ENCODE measurements at places on chromosomes 12 and 14.
A peak's percentile ranks its signal among the peaks of the same experiment; 100 is the strongest.

DNA sequence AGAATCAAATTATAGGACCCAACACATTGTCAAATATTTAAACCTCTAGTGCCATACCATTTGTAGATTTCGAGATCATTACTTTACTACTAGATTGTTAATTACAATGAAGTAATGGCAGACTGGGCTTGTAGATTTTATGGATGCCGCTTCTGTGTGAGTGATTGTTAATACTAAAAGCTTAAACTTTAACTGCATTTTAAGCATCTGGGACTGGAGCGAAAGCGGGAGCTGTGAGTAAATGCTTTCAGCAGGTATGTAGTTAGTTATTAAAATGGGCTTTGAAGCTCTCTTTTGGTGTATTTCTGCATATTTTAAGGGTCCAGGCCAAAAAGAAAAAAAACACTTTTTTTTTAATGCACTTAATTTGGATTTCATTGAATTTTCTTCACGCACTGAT is 519.3 kb downstream of the MED13L start:
- H3K36me3 ChIP-seq, result no peaks in the 10 kb centered on the region
- H3K4me3 ChIP-seq, result no peak overlapping the region
- no peaks in the 10 kb centered on the region for H3K27me3 ChIP-seq
- H3K4me1 ChIP-seq, result no peaks in the 10 kb centered on the region

GRCh38 chr14:106564058-106564643 is 1037.8 kb downstream of the TMEM121 start:
- no peak overlapping the region for H3K4me3 ChIP-seq
- DNase-seq, result peak; percentile 63
- H3K27me3 ChIP-seq, result no peaks in the 10 kb centered on the region
- no peak overlapping the region for H3K27ac ChIP-seq

DNA sequence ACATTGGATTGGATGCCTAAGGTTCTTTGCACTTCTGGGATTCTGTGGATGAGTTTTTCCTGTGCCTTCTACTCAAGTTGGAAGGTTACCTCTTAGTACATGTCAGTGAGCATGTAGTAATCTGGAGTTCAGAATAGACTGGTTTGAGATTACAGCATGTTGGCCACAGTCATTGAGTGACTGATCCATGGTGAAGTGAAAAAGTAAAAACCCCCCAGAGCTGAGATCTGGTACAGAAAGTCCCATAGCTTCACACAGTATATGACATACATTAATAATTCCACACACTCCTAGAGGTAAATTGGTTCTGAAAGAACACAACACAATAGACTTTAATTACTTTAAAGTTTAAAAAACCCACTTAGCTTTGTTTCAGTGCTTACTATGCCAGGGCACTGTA is 11.9 kb upstream of the CCND2 start:
- no peak overlapping the region for H3K4me3 ChIP-seq
- H3K27me3 ChIP-seq, result peaks cover 21% of the 10 kb centered on the region
- no peaks in the 10 kb centered on the region for H3K4me1 ChIP-seq
- H3K27ac ChIP-seq, result no peak overlapping the region
- DNase-seq, result no peak

- H3K4me1 ChIP-seq, result no peaks in the 10 kb centered on the region
- no peak overlapping the region for H3K4me3 ChIP-seq
- H3K27ac ChIP-seq, result no peak overlapping the region
- H3K27me3 ChIP-seq, result no peaks in the 10 kb centered on the region
- DNase-seq, result no peak
These were observed 97.8 kb downstream of the EPS8 start for GRCh38 chr12:15691388-15691787.

DNA sequence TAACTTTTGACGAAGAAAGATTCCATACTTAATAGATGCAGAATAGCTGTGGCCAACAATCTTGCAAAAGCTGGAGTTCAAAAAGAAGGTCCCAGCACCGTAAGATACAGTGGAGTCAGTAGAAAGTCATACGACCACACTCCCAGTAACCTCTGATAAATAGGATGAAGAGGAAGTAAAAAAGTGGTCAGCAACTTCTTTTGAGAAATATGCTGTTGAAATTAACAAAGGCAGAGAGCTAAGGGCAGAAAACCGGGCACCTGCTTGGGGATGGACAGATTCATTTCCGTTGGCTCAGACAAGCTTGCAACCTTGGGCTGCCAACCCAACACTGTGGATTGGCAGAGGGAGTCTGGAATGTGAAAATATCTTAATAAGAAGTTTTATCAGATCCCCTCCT is 40.0 kb downstream of the BTG1 start:
- no peaks in the 10 kb centered on the region for H3K27me3 ChIP-seq
- H3K4me1 ChIP-seq, result no peaks in the 10 kb centered on the region
- no peak overlapping the region for H3K27ac ChIP-seq
- no peak overlapping the region for H3K4me3 ChIP-seq
- H3K36me3 ChIP-seq, result no peaks in the 10 kb centered on the region

- no peak overlapping the region for H3K27ac ChIP-seq
- DNase-seq, result no peak
- H3K36me3 ChIP-seq, result no peaks in the 10 kb centered on the region
- H3K4me3 ChIP-seq, result no peak overlapping the region
These were observed 3.5 kb downstream of the GLT1D1 start for GRCh38 chr12:128856791-128857078.

- no peaks in the 10 kb centered on the region for H3K4me1 ChIP-seq
- H3K27ac ChIP-seq, result no peak overlapping the region
- no peak for DNase-seq
- H3K27me3 ChIP-seq, result no peaks in the 10 kb centered on the region
These were observed 25.2 kb downstream of the RASSF3 start for GRCh38 chr12:64635356-64635998.

DNA sequence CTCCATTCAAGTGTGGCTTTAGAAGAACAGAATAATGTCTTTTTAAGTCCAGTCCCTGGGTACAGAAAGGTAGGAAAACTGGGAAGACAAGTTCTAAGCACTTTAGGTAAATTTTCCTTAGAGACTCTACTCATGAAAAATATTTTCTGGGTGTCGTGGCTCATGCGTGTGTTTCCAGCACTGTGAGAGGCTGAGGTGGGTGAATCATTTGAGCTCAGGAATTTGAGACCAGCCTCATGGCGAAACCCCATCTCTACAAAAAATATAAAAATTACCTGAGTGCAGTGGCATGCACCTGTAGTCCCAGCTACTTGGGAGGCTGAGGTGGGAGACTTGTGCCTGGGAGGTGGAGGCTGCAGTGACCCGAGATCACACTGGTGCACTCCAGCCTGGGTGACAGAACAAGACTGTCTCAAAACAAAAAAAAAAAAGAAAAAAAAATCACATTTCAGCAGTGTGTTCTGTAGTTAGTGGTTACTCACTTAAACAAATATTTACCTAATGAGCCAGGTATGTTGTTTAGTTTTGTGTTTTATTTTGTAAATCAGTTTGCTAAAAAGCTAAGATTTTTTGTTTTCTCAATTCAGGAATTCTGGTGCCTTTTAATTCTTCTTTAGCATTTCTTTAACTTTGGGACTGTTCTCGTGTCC is 52.3 kb upstream of the RD3L start:
- H3K4me3 ChIP-seq, result no peak overlapping the region
- H3K4me1 ChIP-seq, result no peaks in the 10 kb centered on the region
- no peaks in the 10 kb centered on the region for H3K27me3 ChIP-seq
- H3K36me3 ChIP-seq, result no peaks in the 10 kb centered on the region
- no peak overlapping the region for H3K27ac ChIP-seq
- DNase-seq, result no peak

- H3K27me3 ChIP-seq, result no peaks in the 10 kb centered on the region
- DNase-seq, result no peak
- H3K27ac ChIP-seq, result no peak overlapping the region
- H3K4me1 ChIP-seq, result no peaks in the 10 kb centered on the region
- no peak overlapping the region for H3K4me3 ChIP-seq
These were observed 59.6 kb downstream of the PRKCH start for GRCh38 chr14:61380984-61381383.

- H3K27me3 ChIP-seq, result no peaks in the 10 kb centered on the region
- no peak overlapping the region for H3K4me3 ChIP-seq
- no peaks in the 10 kb centered on the region for H3K36me3 ChIP-seq
- H3K27ac ChIP-seq, result no peak overlapping the region
- H3K4me1 ChIP-seq, result no peaks in the 10 kb centered on the region
- no peak for DNase-seq
These were observed 12.4 kb downstream of the EIF2B1 start for GRCh38 chr12:123621101-123621500.

DNA sequence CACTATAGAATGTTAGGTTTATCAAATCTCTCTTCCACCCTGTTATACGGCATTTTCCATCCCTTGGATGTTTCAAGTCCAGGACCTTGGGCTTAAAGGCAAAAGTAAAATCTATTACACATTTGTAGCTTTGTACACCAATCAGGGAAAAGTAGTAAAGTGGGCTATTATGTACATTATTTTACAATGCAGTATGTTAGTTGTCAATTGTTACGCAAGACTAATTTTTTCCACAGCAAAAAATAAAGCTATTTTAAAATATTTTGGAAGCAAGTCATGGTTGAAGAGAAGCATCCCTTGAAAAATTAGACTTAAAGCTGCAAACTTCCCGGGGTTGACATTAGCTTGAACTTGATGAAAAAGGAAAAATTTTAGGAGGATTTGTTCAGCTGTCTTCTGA is 476.2 kb downstream of the DIO2 start:
- no peak for DNase-seq
- H3K36me3 ChIP-seq, result no peaks in the 10 kb centered on the region
- 0 out of 2 replicates have a peak, but pooled peaks cover 4% of the 10 kb centered on the region for H3K4me1 ChIP-seq
- no peak overlapping the region for H3K27ac ChIP-seq
- no peaks in the 10 kb centered on the region for H3K27me3 ChIP-seq
- H3K4me3 ChIP-seq, result no peak overlapping the region

GRCh38 chr14:70753518-70753953 is 55.8 kb downstream of the MAP3K9 start:
- no peak overlapping the region for H3K27ac ChIP-seq
- H3K27me3 ChIP-seq, result no peaks in the 10 kb centered on the region
- no peaks in the 10 kb centered on the region for H3K4me1 ChIP-seq
- DNase-seq, result no peak
- no peaks in the 10 kb centered on the region for H3K36me3 ChIP-seq

DNA sequence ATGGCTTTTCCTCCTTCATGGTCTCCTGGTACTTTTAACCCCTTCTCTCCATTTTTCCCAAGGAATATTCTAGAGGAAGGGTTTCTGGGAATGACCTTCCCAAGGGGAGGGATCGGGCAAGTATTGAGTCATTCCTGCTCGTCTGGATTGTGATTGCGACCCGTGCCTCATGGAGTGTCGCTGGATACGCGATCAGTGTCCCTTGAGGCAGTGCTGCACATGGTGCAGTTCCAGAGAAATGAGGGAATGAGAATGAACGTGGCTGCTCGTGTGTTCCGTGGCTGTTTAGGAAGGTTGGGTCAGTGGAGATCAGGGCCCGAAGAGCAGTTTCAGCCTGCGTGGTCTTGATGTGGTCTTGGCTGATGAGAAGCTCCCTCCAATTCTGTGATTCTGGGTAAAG is 234.4 kb downstream of the CACNA1C start:
- no peak overlapping the region for H3K27ac ChIP-seq
- DNase-seq, result no peak
- no peaks in the 10 kb centered on the region for H3K27me3 ChIP-seq

DNA sequence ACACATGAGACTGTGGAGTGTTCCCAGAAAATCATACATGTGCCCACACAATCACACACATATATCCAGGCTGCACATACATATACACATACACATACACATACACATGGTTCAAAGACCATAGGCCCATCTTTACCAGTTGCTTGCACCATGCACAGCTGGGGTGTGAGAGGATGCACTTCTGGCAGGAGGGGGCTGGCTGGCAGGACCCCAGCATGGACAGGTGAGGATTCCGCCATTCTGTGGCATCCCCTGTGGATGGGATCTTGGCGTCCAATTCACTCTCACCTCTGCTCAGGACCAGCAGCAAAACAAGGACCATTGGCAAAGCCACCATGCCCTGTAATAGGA is 7.0 kb downstream of the ITGB7 start:
- peak overlapping the region; percentile 99 for H3K27ac ChIP-seq
- peaks cover 43% of the 10 kb centered on the region for H3K36me3 ChIP-seq
- DNase-seq, result no peak
- H3K4me1 ChIP-seq, result peaks cover 34% of the 10 kb centered on the region
- no peaks in the 10 kb centered on the region for H3K27me3 ChIP-seq

- H3K4me3 ChIP-seq, result no peak overlapping the region
- H3K27me3 ChIP-seq, result peaks cover 33% of the 10 kb centered on the region
- no peaks in the 10 kb centered on the region for H3K36me3 ChIP-seq
- H3K27ac ChIP-seq, result no peak overlapping the region
These were observed 97.6 kb upstream of the DIO3 start for GRCh38 chr14:101463566-101464171.

- H3K4me3 ChIP-seq, result no peak overlapping the region
- H3K4me1 ChIP-seq, result peaks cover 7% of the 10 kb centered on the region
- no peaks in the 10 kb centered on the region for H3K27me3 ChIP-seq
- DNase-seq, result peak; percentile 10
- H3K36me3 ChIP-seq, result no peaks in the 10 kb centered on the region
These were observed 63.7 kb downstream of the ZNF664 start for GRCh38 chr12:124036657-124037109.

- H3K4me3 ChIP-seq, result no peak overlapping the region
- H3K4me1 ChIP-seq, result no peaks in the 10 kb centered on the region
- peaks cover 66% of the 10 kb centered on the region for H3K27me3 ChIP-seq
- DNase-seq, result no peak
- no peak overlapping the region for H3K27ac ChIP-seq
These were observed 29.8 kb downstream of the FIGNL2 start for GRCh38 chr12:51818566-51819300.

DNA sequence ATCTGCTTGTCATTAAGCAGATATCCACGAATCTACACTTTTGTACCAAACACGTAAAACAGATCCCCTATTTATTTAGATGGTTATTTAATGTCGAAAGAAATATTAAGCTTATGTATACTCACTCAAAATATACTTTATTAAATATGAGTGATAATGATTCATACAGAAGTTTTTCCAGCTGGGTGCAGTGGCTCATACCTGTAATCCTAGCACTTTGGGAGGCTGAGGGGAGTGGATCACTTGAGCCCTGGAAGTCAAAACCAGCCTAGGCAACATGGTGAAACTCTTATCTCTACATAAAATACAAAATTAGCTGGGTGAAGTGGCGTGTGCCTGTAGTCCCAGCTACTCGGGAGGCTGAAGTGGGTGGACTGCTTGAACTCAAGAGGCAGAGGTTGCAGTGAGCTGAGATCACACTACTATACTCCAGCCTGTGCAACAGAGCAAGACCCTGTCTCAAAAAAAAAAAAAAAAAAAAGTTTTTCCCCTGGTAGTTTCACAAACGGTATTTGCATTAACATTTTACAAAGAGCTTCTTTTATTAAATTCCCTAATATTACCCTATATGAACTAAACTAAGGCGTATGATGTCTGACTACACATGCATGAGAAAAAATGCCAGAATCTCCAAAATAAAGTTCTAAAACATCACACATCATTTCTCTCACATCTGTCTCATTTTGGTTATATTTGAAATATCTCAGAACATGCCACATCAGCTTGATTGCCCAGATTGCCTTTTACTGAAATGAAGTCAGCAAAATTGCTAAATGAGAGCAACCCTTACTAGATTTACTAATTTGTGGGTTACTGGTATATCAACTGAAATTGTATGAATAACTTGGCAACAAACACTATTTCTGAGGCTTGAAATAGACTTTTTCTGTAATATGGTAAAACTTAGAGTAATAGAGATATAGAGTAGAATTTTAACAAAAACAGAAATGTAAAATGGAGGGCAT is 74.9 kb downstream of the PAWR start:
- no peaks in the 10 kb centered on the region for H3K36me3 ChIP-seq
- H3K27me3 ChIP-seq, result no peaks in the 10 kb centered on the region

- DNase-seq, result peak; percentile 47
- no peaks in the 10 kb centered on the region for H3K36me3 ChIP-seq
- H3K4me1 ChIP-seq, result peaks cover 8% of the 10 kb centered on the region
- H3K27ac ChIP-seq, result no peak overlapping the region
These were observed 4.2 kb downstream of the RDH5 start for GRCh38 chr12:55724226-55724939.
